Mammary epithelial cell (primary cell): ENCODE measurements at places on chromosomes 7 and 10. TPM values are rescaled to one million over a fixed set of nuclear protein-coding genes. Genes with fewer than 3 reads are reported as not detected.

NODAL gene
- 0.47 and 0.51 TPM in 2 replicates for total RNA-seq

RPEL1 gene
- total RNA-seq, result 0.17 TPM

APBB1IP gene
- total RNA-seq, result not detected

GNGT1 gene
- total RNA-seq, result not detected in 2 replicates

PTF1A gene
- total RNA-seq, result not detected in 2 replicates

UBE3C gene
- total RNA-seq, result 109 TPM

MDFIC gene
- total RNA-seq, result 15.0 and 18.4 TPM in 2 replicates

SEMA4G gene
- 0.83 TPM for total RNA-seq

OPTN gene
- 142 and 176 TPM in 2 replicates for total RNA-seq

DDX50 gene
- 39.8 and 46.2 TPM in 2 replicates for total RNA-seq

BEND7 gene
- total RNA-seq, result 6.0 and 15.1 TPM in 2 replicates

CYP3A4 gene
- total RNA-seq, result not detected in 2 replicates

PTPRZ1 gene
- total RNA-seq, result 46.1 and 50.0 TPM in 2 replicates

PSD gene
- total RNA-seq, result 0.50 TPM

CRHR2 gene
- total RNA-seq, result not detected in 2 replicates

NHLRC2 gene
- total RNA-seq, result 17.5 TPM

VPS37D gene
- 3.7 TPM for total RNA-seq

CPA1 gene
- total RNA-seq, result not detected in 2 replicates

NPC1L1 gene
- not detected for total RNA-seq

PLCE1 gene
- total RNA-seq, result not detected in 2 replicates

FAM25A gene
- total RNA-seq, result 4.1 and 6.8 TPM in 2 replicates
